Chondrocyte (in vitro differentiated cells): ENCODE measurements at places on chromosomes 7 and 10. TPM values are rescaled to one million over a fixed set of nuclear protein-coding genes. Genes with fewer than 3 reads are reported as not detected.

DNA sequence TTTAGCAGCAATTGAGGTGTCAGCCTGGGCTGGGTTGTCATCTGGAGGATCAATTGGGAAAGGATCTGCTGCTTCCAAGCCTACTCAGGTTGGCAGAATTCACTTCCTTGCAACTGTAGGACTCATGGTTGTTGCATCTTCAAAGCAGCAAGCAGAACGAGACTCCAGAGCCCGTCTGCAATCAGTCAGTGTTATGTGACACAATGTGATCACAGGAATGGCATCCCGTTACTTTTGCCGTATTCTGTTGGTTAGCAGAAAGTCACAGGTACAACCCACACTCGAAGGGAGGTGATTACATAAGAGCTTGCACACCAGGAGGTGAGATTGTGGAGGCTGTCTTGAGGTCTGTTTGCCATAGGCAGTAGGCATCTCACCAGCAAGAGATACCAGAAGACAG, 15.4 kb upstream of the LYZL1 start:
- H3K36me3 ChIP-seq = peaks cover 4% of the 10 kb centered on the region
- DNase-seq = no peak
- no peak overlapping the region for H3K4me3 ChIP-seq
- no peaks in the 10 kb centered on the region for H3K27me3 ChIP-seq
- H3K27ac ChIP-seq = no peak overlapping the region
- no peaks in the 10 kb centered on the region for H3K4me1 ChIP-seq

GPR85 gene
- 0.40 to 0.90 TPM (median 0.63 TPM) in 3 replicates for total RNA-seq

CYP3A7 gene
- total RNA-seq = not detected in 3 replicates

HOXA10 gene
- total RNA-seq = 0.12 to 0.21 TPM in 2 of 3 replicates, not detected in the other

DNA sequence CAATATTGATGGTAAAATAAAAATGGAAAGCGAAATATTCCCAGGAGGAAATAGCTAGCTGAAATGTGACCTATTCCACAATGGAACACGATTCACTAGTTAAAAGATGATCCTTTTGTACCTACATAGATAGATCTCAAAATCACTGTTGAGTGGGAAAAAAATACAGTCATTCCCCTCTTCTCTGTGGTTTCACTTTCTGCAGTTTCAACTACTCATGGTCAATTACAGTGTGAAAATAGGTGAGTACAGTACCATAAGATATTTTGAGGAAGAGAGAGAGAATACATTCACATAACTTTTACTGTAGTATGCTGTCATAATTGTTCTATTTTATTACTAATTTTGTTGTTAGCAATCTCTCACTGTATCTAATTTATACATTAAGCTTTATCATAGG, 56.0 kb upstream of the COL13A1 start:
- no peak overlapping the region for H3K4me3 ChIP-seq
- H3K27ac ChIP-seq = no peak overlapping the region
- peaks cover 24% of the 10 kb centered on the region for H3K4me1 ChIP-seq
- no peaks in the 10 kb centered on the region for H3K36me3 ChIP-seq
- no peaks in the 10 kb centered on the region for H3K27me3 ChIP-seq

ZNF503 gene
- total RNA-seq = 12.3 to 26.0 TPM (median 24.8 TPM) in 3 replicates

DNA sequence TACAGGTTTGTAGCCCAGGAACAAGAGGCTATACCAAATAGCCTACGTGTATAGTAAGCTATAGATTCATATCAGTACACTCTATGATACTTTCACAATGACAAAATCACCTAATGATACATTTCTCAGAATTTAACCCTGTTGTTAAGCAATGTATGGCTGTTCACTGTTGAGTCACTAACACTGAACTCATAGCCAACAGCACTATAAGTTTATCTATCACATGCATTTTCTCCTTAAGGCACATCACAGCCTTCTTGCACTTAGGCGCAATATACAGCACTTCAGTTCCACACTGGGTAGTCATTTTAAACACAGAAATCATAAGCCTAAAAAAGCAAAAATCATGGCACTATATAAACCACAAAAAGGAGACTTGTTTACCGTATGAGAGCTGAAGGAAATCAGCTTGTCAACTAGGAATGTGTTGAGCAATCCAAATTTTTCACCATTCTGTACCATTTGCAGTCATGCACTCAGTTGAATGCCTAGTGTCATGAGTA, 45.6 kb downstream of the ZNF438 start:
- H3K27ac ChIP-seq = no peak overlapping the region
- no peak overlapping the region for H3K4me3 ChIP-seq
- H3K36me3 ChIP-seq = peaks cover 1% of the 10 kb centered on the region
- DNase-seq = no peak
- peaks cover 15% of the 10 kb centered on the region for H3K4me1 ChIP-seq
- H3K27me3 ChIP-seq = no peaks in the 10 kb centered on the region

- DNase-seq = no peak
- no peaks in the 10 kb centered on the region for H3K36me3 ChIP-seq
- no peaks in the 10 kb centered on the region for H3K27me3 ChIP-seq
- no peak overlapping the region for H3K4me3 ChIP-seq
- H3K4me1 ChIP-seq = no peaks in the 10 kb centered on the region
- no peak overlapping the region for H3K27ac ChIP-seq
Measured at GRCh38 chr10:108388706-108389105, 1224.2 kb upstream of the SORCS1 start.

INA gene
- 10.4 to 31.1 TPM (median 30.1 TPM) in 3 replicates for total RNA-seq

PON1 gene
- not detected in 3 replicates for total RNA-seq

ZNF467 gene
- 2.3 to 3.5 TPM (median 3.1 TPM) in 3 replicates for total RNA-seq

DNA sequence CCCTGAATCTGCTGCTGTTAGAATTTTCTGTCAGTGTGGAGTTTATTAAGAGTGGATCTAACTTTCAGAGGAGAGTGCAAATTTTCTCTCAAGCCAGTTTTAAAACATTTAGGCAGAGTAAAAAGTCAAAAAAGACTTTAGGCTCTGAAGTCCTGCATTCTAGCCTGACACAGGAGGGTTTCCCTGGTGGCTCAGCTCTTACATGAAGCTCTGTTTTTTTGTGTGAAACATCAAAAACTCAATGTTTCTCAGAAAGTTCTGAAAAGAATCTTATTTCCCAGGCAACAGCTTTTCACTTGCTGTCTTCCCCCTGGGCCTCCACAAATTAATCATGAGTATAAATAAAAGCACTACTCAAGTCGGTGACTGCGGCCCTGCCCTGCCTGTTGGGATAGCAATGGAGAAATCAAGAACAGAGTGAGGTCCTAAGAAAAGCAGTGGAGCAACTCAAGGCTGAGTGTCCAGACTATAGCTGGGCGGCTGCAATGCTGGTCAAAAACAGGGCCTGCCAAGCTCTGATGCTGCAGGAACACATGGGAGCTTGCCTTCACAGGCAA, 22.3 kb upstream of the WDR11 start:
- H3K27me3 ChIP-seq = no peaks in the 10 kb centered on the region
- no peaks in the 10 kb centered on the region for H3K36me3 ChIP-seq
- no peak overlapping the region for H3K4me3 ChIP-seq
- no peak for DNase-seq

DNA sequence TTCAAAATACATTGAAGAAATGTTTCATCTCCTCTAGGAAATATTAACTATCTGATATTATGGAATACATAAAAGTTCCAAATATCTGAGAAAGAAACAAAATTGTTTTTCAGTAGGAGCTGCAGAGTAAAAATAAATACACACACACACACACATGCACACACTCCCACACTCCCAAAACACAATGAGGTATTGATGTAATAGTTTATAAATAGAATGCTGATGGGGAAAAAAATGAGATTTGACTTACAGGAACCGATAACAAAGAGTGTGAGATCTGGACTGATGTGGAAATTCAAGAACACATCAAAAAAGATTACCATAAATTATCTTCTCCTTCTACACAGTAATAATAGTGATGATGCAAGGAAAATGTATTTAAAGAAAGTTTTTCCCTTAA, 438.0 kb upstream of the CELF2 start:
- H3K27me3 ChIP-seq = no peaks in the 10 kb centered on the region
- no peak overlapping the region for H3K27ac ChIP-seq
- no peak for DNase-seq
- H3K4me3 ChIP-seq = no peak overlapping the region
- H3K4me1 ChIP-seq = no peaks in the 10 kb centered on the region

FXYD4 gene
- not detected in 3 replicates for total RNA-seq

GRCh38 chr10:100122780-100123179, 41.1 kb upstream of the CPN1 start:
- peaks cover 4% of the 10 kb centered on the region for H3K4me1 ChIP-seq
- no peak overlapping the region for H3K27ac ChIP-seq
- peaks cover 7% of the 10 kb centered on the region for H3K27me3 ChIP-seq
- DNase-seq = no peak

- H3K4me1 ChIP-seq = peaks cover 22% of the 10 kb centered on the region
- no peaks in the 10 kb centered on the region for H3K36me3 ChIP-seq
- H3K4me3 ChIP-seq = peak overlapping the region; percentile 9
- no peak overlapping the region for H3K27ac ChIP-seq
- DNase-seq = no peak
Measured at GRCh38 chr7:42886893-42887505, 24.9 kb downstream of the C7orf25 start.

OR2A42 gene
- total RNA-seq = 0.12 to 0.31 TPM in 2 of 3 replicates, not detected in the other

GRCh38 chr10:90018819-90019218, 317.4 kb downstream of the KIF20B start:
- H3K27me3 ChIP-seq = peaks cover 15% of the 10 kb centered on the region
- H3K4me3 ChIP-seq = no peak overlapping the region
- H3K36me3 ChIP-seq = no peaks in the 10 kb centered on the region
- no peak for DNase-seq

DNA sequence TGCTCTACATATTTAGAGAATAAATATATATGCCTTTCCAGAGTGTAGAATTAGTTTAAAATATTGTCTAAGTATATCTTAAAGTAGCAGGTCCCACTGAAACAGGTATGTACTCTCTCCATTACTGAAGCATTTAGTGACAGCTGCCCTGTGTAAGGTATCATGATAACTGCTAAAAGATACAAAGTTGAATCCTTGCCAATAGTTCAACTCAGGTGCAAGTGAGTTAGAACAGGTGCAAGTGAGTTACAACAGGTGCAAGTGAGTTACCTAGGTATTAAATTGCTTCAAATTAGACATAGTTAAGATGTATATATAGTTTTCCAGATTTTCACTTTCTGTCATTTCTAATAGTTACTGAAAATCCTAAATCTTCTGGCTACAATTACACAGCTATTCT, 119.1 kb downstream of the CNOT4 start:
- H3K4me1 ChIP-seq = no peaks in the 10 kb centered on the region
- H3K4me3 ChIP-seq = no peak overlapping the region
- H3K27me3 ChIP-seq = no peaks in the 10 kb centered on the region
- H3K27ac ChIP-seq = no peak overlapping the region
- no peak for DNase-seq

DNA sequence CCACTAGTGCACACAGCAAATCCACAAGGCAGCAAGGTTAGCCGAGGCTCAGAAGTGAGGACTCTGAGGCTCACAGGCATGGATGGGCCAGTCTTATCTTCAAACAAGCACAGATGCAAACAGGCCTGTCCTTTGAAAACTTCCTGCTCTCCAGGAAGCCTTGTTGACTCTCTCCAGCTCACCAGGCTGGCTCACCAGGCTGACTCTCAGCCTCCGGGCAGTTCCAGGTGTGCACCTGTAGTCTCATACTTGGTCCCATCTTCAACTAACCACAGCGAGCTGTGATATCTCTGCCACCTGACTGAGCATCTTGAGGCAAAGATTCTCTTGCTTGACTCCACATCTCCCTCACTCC, 173.9 kb upstream of the ZMIZ1 start:
- no peak overlapping the region for H3K4me3 ChIP-seq
- H3K27me3 ChIP-seq = peaks cover 4% of the 10 kb centered on the region
- H3K4me1 ChIP-seq = peaks cover 4% of the 10 kb centered on the region
- H3K27ac ChIP-seq = no peak overlapping the region
- DNase-seq = no peak
- no peaks in the 10 kb centered on the region for H3K36me3 ChIP-seq

LAMTOR4 gene
- 73.2 to 89.4 TPM (median 75.7 TPM) in 3 replicates for total RNA-seq
